ENCODE measurements at places on chromosomes 1 and 21.

DNA sequence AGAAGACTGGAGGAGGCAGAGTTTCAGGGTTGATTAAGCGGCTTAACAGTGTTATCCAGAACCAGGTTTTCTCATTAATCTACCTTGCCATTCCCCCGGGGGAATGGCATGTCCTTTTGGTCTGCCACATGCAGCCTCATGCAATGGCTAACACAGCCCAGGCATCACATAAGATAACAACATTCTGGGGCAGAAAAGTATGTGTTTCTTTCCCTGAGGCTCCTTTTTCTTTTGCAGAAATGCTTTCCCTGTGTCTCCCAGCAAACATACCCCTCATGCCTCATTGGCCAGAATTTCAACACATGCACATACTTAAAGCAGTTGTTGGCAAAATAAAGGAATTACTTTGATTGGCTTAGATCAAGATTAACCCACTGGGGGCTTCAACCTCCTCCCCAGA, 98.6 kb downstream of the OMA1 start:
- DNase-seq, result no peak

DNA sequence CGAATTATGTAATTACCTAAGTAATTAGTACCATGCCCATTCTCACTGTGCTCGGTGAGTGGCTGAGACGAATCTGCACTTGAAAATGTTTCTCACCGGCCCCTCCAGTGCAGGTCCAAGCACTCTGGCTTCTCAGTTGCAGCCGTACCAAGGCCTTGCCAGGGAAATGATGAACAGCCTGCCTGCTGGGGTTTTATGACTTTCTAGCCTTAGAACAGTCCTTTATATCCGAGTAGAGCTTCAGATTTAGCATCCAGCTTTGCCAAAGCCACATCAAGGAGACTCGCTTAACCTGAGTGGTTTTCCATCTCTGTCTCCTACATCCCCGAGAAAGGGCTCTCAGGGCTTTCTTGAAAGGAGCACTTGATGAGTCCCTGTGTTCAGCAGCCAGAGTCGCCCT, 83.4 kb downstream of the GREM2 start:
- DNase-seq, result no peak

GRCh38 chr1:8571200-8571984, 246.0 kb downstream of the RERE start:
- no peak for DNase-seq

- DNase-seq, result no peak
These were observed 36.9 kb downstream of the GDAP2 start for GRCh38 chr1:117892512-117892911.

DNA sequence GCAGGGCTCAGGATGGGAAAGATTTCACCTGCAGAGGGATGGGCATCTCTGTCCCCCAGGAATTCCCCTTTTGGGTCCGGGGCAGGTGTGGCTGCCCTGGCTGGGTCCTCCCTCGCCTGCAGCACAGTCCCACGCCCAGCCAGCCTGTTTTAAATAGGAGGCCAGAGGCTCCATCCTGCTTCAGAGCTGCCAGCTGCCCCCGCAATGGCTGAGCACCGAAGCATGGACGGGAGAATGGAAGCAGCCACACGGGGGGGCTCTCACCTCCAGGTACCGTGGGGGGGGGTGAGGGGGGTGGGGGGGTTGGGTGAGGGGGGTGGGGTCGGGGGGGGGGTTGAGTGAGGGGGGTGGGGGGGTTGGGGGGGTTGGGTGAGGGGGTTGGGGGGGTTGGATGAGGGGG, 3.6 kb downstream of the SCNN1D start:
- DNase-seq, result no peak

GRCh38 chr1:178530037-178530402, 17.1 kb downstream of the TEX35 start:
- no peak for DNase-seq

GRCh38 chr21:36044056-36044455, 16.3 kb downstream of the SETD4 start:
- DNase-seq, result no peak

Data from DMS79 (cell line).